HT-29 (cell line): ENCODE measurements at places on chromosomes 13 and 19. TPM values are rescaled to one million over a fixed set of nuclear protein-coding genes. Genes with fewer than 3 reads are reported as not detected.

DNA sequence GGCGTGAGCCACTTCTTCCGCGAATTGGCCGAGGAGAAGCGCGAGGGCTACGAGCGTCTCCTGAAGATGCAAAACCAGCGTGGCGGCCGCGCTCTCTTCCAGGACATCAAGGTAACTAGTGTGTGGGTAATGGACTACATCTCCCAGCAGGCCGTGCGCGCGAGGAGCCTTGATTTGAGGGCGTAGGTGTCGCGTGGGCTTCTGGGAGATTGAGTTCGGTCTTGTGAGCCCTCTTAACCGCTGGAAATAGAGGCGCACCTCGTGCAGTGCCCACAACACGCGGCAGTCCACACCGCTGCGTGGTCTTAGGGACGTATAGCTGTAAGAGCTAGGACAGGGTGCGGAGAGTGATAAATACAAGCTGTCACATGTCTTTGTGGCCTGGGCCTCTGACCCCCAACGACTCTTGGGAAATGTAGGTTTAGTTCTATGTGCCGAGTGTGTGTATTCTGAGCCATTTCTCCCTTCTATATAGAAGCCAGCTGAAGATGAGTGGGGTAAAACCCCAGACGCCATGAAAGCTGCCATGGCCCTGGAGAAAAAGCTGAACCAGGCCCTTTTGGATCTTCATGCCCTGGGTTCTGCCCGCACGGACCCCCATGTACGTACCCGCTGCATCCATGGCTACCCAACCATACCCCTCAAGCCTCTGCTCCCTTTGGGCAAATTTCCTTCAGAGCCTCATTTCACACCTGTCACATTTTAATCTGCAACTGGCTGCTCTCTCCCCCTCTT is 864 bp downstream of the FTL start:
- peak; percentile 98 for DNase-seq

GRCh38 chr19:5070930-5071329 is 102.0 kb downstream of the KDM4B start:
- no peak for DNase-seq

DNA sequence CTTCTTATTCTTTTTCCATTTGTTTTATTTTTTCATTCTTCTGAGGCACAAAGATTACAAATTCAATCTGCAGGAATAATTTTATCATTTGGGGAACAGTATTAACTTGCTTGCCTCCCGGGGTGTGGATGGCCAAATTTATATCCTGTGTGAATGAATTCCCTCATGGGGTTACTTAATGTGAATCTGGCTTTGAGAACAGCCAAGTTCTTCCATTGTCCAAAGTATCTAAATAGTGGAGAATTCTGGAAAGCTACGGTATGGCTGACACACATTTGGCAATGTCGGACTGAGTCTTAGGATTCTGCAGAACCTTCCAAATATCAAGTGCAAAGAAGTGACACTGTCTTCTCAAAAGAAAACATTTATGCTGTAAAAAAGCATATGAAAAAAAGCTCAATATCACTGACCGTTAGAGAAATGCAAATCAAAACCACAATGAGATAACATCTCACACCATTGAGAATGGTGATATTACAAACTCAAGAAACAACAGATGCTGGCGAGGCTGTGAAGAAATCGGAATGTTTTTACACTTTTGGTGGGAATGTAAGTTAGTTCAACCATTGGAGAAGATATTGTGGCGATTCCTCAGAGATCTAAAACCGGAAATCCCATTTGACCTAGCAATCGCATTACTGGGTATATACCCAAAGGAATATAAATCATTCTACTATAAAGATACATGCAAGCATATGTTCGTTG is 620.2 kb downstream of the EFNB2 start:
- DNase-seq, result no peak

GRCh38 chr13:48646791-48647190 is 6.9 kb upstream of the CYSLTR2 start:
- no peak for DNase-seq

The RABAC1 gene
- total RNA-seq, result 232 and 234 TPM in 2 replicates

DNA sequence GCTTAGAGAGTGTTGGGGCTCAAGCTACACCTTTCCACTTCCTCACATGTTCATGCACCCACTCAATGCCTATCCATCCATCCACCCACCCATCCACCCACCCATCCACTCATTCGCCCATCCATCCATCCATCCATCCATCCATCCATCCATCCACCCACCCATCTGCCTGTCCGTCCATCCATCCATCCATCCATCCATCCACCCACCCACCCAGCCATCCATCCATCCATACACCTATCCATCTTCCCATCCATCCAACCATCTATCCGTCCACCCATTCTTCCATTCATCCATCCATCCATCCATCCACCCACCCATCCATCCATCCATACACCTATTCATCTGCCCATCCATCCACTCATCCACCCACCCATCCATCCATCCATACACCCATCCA is 13.1 kb upstream of the HOMER3 start:
- no peak for DNase-seq

The MIA gene
- 15.8 TPM in 2 replicates for total RNA-seq

DNA sequence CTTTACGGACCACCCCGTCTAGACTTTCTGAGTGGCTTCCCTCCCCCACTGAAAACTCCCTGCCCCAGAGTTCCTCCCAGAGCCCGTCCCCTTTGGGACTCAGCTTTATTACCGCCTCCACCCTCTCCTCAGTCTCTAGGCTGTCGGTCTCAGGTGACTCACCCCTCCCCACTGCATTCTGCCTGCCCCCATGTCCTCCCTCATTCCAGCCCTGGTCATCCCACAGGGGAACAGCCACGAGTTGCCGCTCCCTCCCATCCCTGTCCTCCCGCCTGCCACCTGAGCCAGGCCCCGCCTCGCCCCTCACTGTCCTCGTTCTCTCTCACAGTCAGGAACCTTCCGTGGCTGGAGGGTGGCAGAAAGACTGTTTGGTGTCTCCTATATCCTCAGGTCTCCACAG is 57.3 kb downstream of the SMARCA4 start:
- peak; percentile 49 for DNase-seq

The LILRA1 gene
- not detected in 2 replicates for total RNA-seq

The RLN3 gene
- total RNA-seq, result not detected in 2 replicates

GRCh38 chr19:2853015-2853606 is 11.8 kb downstream of the ZNF555 start:
- no peak for DNase-seq

- no peak for DNase-seq
These were observed 533.0 kb downstream of the MYO16 start for GRCh38 chr13:109162248-109163036.

The C1QTNF9 gene
- 0.61 TPM in 1 of 2 replicates, not detected in the other for total RNA-seq

The RASAL3 gene
- not detected in 2 replicates for total RNA-seq

GRCh38 chr19:1213391-1214286 is 8.1 kb downstream of the STK11 start:
- DNase-seq, result no peak

- DNase-seq, result no peak
These were observed 1.1 kb downstream of the TSC22D1 start for GRCh38 chr13:44575035-44575434.

The ZNF607 gene
- total RNA-seq, result 0.10 and 0.46 TPM in 2 replicates

The SCEL gene
- total RNA-seq, result 2.1 and 3.9 TPM in 2 replicates

The HCN2 gene
- total RNA-seq, result 0.10 TPM in 1 of 2 replicates, not detected in the other

The FLT3LG gene
- total RNA-seq, result 1.6 and 2.1 TPM in 2 replicates

GRCh38 chr19:48511321-48511731 is 309 bp downstream of the LMTK3 start:
- no peak for DNase-seq

- DNase-seq, result peak; percentile 60
These were observed 851 bp downstream of the FBXO46 start for GRCh38 chr19:45729800-45730290.

GRCh38 chr19:16023146-16023915 is 53.0 kb upstream of the TPM4 start:
- DNase-seq, result no peak

DNA sequence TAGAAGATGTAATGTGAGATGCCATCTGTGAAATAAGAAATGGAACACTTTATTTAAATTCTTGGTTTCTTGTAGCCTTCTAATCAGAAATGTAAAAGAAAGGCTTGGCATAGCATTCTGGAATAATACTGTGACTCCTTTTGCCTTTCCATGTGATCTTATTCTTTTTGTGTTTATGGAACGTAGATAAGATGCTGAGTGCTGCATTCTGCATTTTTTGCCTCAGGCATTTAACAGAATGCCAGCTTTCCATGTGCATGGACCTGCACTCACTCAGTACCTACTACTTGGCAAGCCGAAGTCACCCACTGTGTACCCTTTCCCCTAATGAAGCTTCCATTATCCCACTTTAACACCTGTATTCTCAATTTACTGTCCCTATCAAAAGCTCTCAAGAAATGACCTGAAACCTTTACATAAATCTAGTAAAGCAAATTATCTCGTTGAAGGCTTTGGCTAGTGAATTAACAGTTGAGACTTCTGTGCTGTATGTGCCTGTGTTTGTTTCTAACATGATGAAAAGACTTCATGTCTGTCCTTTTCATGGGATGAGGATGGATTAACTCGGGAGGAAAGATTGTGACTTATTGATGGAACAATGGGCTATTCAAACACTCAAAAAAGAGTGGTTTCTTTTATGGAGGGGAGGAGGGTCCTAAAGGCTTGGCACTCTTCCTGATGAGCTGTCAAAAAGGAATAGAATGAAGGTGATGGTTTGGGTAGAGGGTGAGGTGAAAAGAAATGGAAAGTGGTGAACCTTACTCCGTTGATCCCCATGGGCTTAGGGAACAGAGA is 44.7 kb upstream of the FRY start:
- no peak for DNase-seq

DNA sequence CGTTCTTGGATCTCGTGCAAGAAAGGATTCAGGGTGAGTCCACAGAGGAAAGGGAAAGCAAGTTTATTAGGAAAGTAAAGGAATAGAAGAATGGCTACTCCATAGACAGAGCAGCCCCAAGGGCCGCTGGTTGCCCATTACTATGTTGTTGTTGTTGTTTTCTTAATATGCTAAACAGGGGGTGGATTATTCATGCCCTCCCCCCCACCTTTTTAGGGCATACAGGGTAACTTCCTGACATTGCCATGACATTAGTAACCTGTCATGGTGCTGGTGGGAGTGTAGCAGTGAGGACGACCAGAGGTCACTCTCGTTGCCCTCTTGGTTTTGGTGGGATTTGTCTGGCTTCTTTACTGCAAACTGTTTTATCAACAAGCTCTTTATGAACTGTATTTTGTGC is 29.1 kb upstream of the PCDH9 start:
- no peak for DNase-seq

- no peak for DNase-seq
These were observed 437.5 kb downstream of the FGF9 start for GRCh38 chr13:22108283-22108942.

DNA sequence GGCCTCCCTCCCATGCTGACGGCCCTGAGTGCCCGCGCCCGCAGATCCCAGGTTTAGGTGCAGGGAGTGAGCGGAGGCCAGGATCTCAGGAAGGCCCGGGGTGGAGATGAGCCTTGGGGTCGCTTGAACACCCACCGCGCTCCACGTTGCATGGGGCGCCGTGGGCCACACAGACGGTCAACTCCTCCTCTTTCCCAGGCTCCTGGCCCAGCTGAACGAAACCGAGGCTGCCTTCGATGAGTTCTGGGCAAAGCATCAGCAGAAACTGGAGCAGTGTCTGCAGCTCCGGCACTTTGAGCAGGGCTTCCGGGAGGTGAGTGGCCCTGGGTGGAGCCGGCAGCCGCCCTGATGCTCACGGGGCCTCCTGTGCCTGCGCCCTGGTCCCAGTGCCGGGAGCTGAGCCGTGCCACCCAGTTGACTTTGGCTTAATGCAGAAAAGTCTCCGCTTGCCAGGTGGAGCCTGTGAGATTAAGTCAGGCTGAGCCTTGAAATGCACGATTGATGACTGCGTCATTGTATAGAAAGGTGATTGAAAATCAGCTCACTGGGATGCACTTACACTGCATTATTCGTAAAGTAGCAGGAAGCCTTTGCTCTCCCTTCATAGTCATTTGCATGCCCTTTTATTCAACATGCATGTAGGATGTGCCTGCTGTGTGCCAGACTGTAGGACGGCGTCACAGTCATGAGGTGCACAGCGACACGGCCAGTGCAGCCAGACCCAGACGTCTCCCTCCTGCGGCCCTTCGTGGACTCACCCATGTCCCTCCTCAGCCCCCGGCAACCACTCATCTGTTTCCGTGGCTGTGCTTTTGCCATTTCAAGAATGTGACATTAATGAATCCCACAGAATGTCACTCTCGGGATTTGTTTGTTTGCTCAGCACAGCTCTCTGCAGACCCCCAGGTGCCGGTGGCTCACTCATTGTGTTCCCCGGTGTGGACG is 35.5 kb upstream of the F7 start:
- no peak for DNase-seq

DNA sequence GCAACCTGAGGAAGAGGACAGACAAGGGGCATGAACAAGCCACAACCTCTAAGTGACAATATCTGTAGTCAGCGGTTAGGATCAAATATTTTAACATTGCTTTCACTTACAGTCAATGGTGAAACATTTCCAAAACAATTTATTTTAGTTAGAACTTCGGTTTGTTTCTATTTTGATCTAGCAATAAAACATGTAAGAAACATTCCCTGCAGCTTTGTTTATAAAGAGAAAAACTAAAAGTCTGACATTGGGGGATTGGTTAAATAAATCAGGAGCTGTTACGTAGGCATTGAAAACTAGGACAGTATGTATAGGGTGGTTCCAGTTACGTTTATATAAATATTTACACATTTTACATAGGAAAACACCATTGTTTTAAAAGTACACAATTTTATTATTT is 3.4 kb downstream of the URI1 start:
- no peak for DNase-seq

The STOML3 gene
- total RNA-seq, result not detected in 2 replicates

The MAG gene
- total RNA-seq, result not detected in 2 replicates

The ADGRL1 gene
- 1.2 and 2.0 TPM in 2 replicates for total RNA-seq

DNA sequence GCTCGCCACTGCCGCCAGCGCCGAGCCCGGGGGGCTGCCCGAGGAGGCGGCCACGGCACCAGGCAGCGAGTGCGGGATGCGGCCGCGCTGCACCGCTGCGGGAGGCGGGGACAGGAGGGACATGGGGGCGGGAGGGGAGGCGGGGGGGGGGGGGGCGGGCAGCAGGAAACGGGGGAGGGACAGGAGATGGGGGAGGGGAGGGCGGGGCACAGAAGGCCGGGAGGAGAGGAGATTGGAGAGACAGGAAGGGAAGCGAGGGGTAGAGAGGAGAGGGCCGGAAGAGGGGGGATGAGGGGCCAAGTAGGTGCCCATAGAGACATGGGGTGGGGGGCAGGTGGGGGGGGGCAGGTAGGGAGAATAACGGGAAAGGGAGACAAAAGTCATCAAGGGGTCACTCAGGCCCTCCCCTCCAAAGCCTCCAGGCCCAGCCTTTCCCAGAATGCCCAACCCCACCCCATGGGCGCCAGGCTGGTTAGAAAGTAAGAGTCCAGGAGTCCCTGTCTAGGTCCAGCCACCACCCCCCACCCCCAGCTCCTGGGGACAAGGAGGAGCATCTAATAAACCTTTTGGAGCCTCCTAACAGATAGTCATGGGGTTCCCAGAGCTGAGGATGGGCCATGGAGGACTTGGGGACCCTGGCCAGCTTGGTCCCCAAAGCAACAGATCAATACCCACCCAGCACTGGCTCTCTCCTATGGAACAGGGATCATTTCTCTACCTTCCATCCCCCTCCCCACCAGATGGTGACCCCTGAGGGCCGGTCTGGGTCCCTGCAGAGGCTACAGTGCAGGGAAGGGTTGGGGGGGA is 9.5 kb downstream of the NR2F6 start:
- DNase-seq, result peak; percentile 57

GRCh38 chr13:64052521-64052920 is 2636.9 kb upstream of the PCDH20 start:
- DNase-seq, result no peak
